ENCODE measurements at places on chromosomes 5 and 9.

DNA sequence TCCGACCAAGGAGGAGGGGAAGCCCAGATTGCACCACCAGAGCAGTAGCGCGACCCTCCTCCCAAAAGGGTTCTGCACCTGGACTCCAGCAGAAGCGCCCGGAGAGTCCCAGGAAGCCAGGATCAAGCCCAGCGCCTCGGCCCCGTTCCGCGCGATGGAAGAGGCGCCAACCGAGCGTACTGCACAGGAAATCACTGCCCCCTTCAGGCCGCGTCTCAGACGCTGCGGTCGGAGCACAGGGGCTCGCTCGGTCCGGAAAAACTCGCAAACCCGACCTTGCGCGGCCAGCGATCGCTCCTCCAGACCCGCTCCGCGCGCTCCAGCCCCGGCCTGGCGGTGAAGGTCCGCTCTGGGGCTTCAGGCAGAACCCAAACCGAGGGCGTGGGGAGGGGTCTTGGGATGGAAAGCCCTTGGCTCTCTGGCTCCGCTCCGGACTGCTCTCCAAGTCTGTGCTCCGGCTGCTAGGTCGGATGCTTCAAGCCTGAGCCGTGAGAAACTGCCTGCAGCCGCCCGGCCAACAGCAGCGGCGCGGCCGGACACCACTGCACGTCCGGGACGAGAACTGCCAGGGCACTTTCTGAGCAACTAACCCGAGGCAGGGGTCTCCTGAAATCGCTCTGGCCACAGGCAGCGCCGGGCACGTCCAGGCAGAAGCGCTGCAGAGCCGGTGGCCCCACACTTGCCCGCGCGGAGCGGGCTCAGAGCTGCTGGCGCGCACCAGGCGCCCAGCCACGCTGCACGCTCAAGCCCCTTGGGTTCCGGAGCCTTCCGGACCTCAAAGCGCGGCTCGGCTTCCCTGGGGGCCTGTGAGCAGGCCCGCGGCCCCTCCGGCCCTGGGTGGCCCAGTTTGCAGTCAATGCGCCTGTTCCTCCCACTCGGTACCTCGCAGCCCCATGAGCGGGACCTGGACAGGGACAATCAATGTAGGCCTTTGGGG is 1.3 kb downstream of the GABBR2 start:
- DNase-seq: no peak

- no peak for DNase-seq
Measured at GRCh38 chr9:21018177-21018576, 13.3 kb downstream of the HACD4 start.

DNA sequence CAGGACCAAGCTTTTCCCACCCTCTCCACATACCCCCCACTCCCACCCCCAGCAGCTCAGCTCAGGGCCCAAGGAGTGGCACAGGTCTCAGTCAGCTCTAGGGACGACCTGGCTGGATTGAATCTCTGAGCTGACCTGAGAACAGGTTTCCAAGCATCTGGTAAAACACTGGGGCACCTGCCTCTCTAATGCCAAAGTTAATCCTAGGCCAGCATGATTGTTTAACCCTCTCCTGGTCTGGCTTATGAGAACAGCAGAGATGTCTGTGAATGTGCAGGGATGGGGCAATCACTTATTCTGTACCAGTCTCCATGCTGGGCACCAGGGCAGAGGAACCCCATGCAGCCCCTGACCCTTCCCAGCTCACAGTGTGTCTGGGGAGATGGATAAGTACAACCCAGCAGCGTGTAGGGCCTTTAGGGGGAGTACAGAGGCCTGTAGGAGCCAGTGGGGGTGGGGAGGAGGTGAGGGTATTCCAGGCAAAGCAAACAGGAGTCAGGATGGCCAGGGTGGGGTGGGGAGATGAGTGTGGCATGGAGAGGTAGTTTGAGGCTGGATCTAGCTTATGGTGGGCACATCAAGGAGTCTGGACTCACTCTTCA is 678 bp upstream of the KIF12 start:
- DNase-seq: no peak

- no peak for DNase-seq
Measured at GRCh38 chr9:112605518-112605917, 112.4 kb downstream of the INIP start.

- no peak for DNase-seq
Measured at GRCh38 chr9:135388530-135388929, 91.1 kb upstream of the PPP1R26 start.

DNA sequence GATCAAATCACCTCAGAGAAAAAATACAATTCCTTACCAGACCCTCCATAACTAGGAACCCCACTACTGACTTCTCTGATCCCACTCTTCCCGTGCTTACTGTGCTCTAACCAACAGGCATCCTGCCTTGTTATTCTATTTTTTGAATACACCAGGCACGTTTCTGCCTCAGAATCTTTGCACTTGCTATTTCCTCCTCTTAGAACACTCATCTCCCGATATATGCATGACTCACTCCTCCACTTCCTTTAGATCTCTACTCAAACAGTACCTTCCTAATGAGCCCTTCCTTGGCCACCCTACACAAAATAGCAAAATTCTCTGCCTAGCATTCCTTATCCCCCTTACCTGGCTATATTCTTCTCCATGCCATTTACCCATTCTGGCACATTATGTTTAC is 43.9 kb downstream of the MAPKAP1 start:
- no peak for DNase-seq

- DNase-seq: no peak
Measured at GRCh38 chr5:53820119-53820801, 259.8 kb downstream of the NDUFS4 start.

- no peak for DNase-seq
Measured at GRCh38 chr5:40160435-40160834, 519.3 kb upstream of the PTGER4 start.

GRCh38 chr9:117734523-117735314 is 30.5 kb downstream of the TLR4 start:
- DNase-seq: no peak

DNA sequence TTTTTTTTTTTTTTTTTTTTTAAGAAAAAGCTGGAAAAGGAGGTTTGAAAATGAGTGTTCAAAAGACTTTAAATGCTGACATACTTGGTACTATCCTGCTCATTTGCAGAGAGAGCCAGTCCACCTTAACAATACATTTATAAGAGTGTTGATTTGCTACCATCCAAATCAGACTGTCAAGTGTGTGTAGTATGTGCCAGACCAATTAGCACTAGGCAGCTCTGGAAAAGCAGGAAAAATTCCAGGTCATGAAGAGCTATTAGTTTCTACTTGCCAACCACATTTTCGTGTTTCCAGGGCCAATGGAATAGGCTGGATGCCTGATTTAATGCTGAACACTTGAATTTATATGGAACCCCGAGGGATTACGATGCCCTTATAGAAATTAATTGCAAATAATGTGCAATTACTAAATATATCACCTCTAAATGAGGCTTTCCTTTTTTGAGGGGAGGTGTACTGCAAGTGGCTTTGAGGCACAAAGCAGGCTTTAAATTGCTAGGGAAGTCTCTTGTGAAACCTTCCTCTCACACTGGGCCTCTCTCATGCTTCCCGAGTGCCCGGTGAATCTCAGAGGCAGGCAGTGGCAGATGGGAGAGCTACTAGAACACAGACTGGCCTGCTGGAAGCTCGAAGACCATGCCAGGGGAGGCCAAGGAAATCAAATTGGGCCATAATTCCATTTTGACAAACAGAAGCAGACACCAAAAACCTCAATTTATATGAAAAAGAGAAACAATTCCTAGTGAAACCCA is 178.7 kb downstream of the PPP2R2B start:
- no peak for DNase-seq

GRCh38 chr5:139462586-139463276 is at the start of gene ECSCR:
Gene ECSCR, minus strand, starts transcription at chr5:139462743. Its CDS starts 73 bp downstream, at chr5:139462670.
- no peak for DNase-seq

- DNase-seq: no peak
Measured at GRCh38 chr9:70105147-70105546, 61.5 kb downstream of the MAMDC2 start.

DNA sequence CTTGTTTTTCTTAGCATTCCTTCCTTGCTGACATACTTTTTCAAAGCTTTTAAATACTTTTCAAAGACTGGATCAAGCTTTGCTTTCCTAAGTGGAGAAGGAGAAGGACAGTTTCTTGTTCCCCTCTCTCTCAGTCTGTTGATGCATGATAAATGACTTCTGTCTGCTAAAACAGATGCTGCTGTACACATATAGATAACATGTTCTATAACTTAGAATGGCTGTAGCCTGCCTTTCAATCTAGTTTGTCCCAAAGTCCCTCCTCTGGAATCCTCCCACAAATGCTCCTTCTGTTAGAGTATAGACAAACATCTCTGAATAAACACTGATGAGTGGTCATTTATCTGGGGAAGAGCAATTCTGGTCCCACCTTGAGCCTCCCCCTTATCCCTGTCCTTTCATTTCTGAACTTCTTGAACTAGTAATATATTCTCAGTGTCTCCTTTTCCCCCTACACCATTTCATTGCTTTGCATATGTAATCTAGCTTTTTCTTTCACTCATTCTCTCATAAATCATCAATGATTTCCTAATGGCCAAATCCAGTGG is 5.4 kb upstream of the HEMGN start:
- no peak for DNase-seq

GRCh38 chr5:78399116-78399515 is 38.7 kb downstream of the SCAMP1 start:
- no peak for DNase-seq

DNA sequence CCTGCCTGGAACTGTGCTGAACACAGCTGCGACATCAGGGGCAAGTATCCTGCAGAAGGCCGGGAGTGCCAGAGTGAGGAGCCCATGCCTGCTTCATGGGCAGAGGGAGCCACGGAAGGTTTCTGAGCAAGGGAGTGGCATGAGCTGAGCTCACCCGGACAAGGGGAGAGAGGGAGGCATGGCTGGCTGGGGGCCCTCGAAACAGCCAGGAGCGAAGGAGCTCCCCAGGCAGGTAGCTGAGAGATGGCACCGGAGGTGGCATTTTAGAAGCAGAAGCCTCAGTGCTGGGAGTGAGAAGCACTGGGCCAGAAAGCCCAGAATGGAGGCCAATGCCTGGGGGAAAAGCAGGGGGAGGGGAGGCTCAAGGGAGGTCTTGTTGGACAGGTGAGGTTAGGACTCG is 56.9 kb upstream of the SARDH start:
- DNase-seq: no peak

DNA sequence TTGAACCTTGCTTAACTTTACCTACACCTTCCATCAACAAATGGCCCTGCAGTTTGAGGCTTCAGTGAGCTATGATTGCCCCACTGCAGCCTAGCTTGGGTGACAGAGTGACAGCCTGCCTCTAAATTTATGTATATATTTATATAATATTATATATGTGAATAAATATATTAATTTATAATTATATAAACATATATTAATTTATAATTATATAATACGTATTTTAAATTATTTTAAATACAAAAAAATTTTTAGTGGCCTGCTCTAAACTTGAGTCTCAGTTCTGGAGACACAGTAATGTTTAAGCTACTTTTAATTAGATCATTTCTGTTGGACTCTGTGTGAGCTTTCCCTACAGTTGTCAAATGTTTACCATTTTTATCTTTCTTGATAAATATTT is 9.3 kb upstream of the SHC3 start:
- no peak for DNase-seq

GRCh38 chr9:84694248-84694647 is 24.7 kb downstream of the NTRK2 start:
- no peak for DNase-seq

- DNase-seq: no peak
Measured at GRCh38 chr9:85917756-85918155, 23.2 kb upstream of the NAA35 start.

- no peak for DNase-seq
Measured at GRCh38 chr5:8726383-8727036, 819.4 kb downstream of the SEMA5A start.

DNA sequence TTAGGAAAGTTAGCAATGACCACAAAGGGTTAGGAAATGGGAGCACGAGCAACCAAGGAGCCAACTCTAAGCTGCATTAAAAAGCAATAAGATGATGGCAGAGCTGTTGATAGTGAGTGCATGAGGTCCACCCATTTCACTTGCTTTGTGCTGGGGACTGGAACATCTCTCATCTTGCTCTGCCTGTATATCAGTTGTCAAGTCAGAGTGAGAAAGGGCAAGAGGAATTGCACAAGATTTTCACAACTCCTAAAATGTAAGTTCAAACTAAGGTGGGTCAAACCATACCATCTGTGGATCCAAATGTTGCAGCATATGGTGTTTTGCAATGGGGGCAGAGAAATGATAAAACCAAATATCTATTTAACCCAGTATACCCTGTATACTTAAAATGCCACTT is 2.8 kb upstream of the ESM1 start:
- DNase-seq: no peak

DNA sequence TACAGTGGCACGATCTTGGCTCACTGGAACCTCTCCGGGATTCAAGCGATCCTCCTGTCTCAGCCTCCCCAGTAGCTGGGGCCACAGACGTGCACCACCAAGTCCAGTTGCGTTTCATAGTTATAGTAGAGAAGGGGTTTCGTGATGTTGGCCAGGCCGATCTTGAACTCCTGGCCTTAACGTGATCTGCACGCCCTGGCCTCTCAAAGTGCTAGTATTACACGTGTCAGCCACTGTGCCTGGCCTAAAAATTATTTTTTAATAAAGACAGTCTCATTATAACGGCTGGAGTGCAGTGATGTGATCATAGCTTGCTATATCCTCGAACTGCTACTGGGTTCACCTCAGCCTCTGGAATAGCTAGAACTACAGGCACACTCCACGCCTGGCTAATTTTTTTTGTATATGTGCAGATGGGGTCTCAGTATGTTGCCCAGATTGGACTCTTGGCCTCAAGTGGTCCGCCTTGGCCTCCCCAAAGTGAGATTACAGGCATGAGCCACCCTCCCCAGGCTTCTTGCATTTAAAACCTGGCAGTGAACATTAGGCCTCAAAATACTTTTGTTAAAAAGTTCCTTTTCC is 4.4 kb downstream of the NPM1 start:
- DNase-seq: no peak
